ENCODE measurements at places on chromosomes 4 and X. TPM values are rescaled to one million over a fixed set of nuclear protein-coding genes. Genes with fewer than 3 reads are reported as not detected.

DNA sequence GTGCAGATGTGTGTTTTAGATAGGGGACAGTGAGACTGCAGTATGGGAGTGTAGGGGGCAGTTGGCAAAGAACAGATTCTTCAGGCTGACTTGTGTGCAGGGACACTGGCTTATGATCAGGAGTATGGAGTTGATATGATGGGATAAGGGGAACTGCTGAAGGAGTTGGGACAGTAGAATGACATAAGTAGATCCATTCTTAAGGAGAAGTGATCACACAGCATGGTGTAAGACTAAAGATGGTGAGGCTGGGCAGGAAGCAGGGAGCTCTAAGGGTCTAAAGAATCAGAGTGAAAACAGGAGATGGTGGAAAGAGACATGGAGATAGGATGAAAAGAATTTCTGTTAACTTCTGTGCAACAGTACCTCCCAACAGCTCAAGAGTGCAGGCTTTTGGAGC, 70.7 kb downstream of the REELD1 start:
- no peaks in the 10 kb centered on the region for H3K27me3 ChIP-seq
- no peaks in the 10 kb centered on the region for H3K4me1 ChIP-seq
- no peaks in the 10 kb centered on the region for H3K36me3 ChIP-seq
- no peak overlapping the region for H3K27ac ChIP-seq
- no peak for DNase-seq

DNA sequence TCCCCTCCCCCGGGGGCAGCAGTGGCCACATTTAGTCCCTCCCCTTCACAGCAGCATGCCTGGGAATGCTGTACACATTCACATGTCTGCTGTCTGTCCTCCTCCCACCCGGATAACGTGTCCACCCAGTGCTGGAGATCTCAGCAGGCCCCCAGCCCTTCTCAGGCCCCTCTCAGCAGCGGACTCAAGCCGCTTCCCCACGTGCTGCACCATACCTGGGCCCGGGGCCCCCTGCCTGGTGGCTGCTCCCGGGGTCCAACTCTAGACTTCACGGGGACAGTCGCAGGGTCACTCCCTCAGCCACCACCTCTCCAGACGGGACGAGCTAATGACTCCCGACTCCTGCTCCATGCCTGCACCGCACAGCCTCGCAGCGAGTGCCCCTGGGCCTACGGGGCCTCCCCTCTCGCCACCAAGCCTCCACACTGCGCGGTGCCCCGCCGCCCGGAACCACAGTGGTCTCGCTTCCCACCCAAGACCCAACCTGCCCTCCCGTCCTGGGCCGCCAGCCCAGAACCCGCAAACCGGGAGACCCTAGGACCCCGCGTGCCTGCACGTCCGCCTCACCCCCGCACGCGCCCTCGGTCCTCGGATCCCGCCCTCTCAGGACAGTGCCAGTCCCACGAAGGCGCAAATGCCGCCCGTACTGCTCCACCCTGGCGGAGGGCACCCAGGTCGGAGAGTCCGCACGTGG, 1.3 kb upstream of the PCGF3 start:
- no peaks in the 10 kb centered on the region for H3K36me3 ChIP-seq
- no peak for DNase-seq
- H3K4me3 ChIP-seq, result no peak overlapping the region
- H3K4me1 ChIP-seq, result peaks cover 35% of the 10 kb centered on the region
- H3K27ac ChIP-seq, result no peak overlapping the region

DNA sequence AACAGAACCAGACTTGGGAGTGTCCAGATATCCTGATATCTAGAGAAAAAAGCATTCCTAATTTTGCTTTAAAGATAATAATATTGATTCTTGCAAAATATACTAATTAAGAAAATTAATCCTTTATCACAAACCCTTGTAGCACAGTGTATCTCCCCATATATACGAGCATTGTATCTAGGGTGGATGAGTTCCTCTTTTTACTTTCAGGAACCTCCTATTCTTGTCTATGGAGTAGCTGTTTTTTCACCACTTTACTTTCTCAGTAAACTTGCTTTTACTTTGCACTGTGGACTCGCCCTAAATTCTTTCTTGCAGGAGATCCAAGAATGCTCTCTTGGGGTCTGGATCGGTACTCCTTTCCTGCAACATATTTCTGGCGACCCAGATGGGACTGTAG, 103.9 kb downstream of the GLUD2 start:
- no peaks in the 10 kb centered on the region for H3K36me3 ChIP-seq
- no peaks in the 10 kb centered on the region for H3K27me3 ChIP-seq
- H3K27ac ChIP-seq, result no peak overlapping the region
- H3K4me3 ChIP-seq, result no peak overlapping the region

DNA sequence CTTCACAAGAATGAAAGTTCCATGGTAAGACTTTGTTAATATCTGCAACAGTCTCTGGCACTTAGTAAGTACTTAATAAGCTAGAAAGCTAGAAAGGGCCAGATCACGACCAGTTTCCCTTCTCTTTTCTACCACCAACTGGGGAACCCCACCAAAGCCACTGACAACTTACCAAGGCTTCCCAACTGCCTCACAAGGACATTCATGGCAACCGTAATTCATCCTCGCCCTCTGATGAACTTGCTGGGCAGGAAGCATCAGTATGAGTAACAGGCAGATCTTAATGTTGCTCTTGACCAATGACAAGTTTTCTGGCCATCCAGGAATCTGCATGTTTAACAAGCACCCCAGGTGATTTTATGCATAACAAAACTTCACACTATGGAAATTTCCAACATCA, 23.2 kb upstream of the ZCCHC13 start:
- peaks cover 5% of the 10 kb centered on the region for H3K4me1 ChIP-seq
- H3K27me3 ChIP-seq, result no peaks in the 10 kb centered on the region
- H3K4me3 ChIP-seq, result no peak overlapping the region
- no peak overlapping the region for H3K27ac ChIP-seq
- H3K36me3 ChIP-seq, result peaks cover 27% of the 10 kb centered on the region

- no peak for DNase-seq
- H3K27ac ChIP-seq, result no peak overlapping the region
- no peaks in the 10 kb centered on the region for H3K36me3 ChIP-seq
- no peaks in the 10 kb centered on the region for H3K4me1 ChIP-seq
Observed at GRCh38 chr4:57614257-57614932, 504.2 kb upstream of the IGFBP7 start.

The TMEM271 gene
- not detected for total RNA-seq

Data from CD4-positive, alpha-beta memory T cell (primary cell).